ENCODE measurements at places on chromosomes 3 and 15.
A peak's percentile ranks its signal among the peaks of the same experiment; 100 is the strongest.

GRCh38 chr15:69538379-69538778 is 85.8 kb downstream of the RPLP1 start:
- DNase-seq = no peak

GRCh38 chr3:123053107-123053506 is 13.7 kb upstream of the PDIA5 start:
- DNase-seq = no peak

- no peak for DNase-seq
Measured at GRCh38 chr15:26376243-26376642, 396.6 kb downstream of the GABRB3 start.

GRCh38 chr3:13016721-13017255 is 56.4 kb downstream of the IQSEC1 start:
- DNase-seq = no peak

DNA sequence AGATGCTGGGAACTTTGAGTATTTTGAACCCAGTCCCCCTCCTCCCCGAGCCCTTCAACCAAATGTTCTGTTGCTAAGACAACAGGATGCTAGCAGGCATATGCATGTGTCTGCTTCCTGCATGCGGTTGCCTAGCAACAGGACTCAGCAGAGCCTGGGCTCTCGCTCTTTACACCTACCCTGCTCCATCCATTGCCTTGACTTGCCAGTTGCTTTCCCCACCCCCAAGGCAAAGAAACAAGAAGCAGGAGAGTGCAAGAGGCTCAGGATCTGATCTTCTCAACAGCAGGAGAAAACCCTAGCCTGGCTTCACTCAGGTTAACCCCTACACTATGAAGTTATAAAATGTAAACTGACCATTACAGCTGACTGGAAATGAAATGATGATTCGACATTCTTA is 393.0 kb downstream of the IGSF11 start:
- peak; percentile 17 for DNase-seq

DNA sequence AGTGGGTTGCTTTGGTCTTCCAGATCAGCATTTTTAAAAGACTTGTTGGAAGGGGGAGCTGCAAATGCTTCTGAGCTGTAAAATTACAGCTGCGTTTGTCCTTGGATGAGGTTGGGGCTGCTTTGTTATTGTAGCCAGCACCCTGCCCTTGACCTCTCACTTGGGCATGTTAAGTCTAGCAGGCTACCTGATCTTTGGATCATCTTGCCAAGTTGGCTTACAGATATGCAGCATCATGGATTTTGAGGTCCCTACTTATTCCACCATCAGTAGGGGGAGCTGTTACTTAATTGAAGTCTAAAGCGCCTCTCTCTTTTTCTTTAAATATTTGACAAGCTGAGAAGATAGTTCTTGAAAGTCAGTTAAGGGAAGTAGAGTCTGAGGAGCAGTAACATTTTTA is 793.0 kb downstream of the MCTP2 start:
- no peak for DNase-seq

- no peak for DNase-seq
Measured at GRCh38 chr3:173892547-173892946, 495.0 kb downstream of the NLGN1 start.

GRCh38 chr15:29731865-29732264 is 90.4 kb downstream of the TJP1 start:
- DNase-seq = no peak

DNA sequence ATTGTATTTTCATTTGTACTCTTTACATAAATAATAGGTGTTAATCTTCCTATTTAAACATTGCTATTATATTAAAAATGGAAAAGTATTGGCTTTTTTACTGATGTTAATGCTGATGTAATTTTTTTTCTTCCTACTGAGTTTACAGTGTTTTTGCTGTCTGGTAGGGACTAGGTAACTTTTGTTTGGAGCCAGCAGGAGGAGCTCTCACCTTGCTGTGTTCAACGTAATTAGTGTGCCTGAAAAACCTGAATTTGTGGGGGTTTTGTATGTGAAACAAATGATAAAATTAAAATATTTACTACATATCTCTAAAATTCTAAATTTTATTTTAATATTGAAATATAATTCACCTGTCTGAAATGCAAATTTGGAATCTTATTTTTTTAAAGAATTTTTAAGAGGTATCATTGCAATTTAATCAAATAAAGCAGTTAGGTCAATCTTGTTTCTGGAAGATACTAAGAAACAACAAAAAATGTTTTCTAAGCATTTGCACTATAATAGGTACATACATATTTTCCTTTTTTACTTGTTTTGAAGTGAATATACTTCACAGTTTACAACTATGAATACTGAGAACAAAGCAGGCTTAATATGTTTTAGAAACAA is 48.8 kb downstream of the EPHA6 start:
- no peak for DNase-seq

DNA sequence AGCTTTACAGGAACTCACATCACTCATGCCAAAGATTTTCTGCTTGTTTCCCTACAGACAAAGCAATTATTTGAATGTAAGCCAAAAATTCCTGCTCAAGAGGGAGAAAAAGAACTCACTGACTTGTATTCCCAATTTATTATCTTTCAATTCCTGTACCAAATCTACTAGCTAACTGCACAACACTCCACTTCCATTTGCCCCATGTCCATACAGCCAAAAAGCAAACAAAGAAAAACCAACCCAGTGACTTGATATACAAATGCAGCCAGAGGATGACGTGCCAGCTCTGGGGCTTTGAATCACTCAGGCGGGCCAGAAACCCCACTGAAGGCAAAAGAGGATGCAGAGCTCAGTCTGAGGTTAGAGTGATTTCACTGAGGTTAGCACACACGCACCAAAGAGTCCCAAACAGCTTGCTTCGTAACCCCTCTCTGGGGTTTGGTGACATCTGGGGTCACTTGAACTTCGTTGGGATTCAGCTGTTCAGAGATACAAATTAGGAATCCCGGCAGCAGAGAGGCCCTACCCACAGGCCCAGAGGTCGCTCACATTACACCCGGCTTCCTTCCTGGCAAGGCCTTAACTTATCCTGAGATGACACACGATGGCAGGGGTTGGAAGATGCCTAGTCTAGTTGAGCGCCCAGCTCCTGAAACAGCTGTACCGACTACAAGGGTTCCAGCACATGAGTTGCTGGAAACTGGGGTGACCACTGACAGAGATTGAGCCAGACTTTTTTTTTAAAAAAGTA is 1.6 kb downstream of the RFTN1 start:
- DNase-seq = no peak
